Fibroblast of skin of right biceps (primary cell): ENCODE measurements at places on chromosomes 1 and 21.

DNA sequence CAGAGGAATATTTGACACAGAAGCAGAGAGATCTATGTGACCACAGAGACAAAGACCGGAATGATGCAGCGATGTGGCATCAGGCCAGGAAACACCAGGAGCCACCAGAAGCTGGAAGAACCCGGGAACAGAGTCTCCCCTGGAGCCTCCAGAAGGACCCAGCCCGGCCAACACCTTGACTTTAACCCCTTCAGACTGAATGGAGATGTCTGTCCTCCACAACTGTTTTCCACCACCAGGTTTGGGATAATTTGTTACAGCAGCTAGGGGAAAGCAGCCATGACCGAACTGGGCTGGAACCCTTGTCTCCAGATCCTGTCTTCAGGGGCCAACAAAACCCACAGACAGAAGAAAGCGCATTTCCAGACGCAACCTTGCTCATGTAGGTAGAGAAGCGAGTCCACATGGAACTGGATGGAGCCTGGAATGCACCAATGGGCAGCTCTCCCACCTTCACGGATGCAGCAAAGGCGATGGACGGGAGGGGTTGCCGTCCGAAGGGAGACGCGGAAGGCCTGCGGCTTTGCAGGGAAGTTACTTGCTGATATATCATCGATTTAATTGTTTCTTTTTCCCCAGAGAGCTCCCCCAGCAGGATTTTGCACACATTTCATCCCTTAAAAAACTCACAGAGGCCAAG, 396.6 kb downstream of the NPHP4 start:
- no peak for DNase-seq

DNA sequence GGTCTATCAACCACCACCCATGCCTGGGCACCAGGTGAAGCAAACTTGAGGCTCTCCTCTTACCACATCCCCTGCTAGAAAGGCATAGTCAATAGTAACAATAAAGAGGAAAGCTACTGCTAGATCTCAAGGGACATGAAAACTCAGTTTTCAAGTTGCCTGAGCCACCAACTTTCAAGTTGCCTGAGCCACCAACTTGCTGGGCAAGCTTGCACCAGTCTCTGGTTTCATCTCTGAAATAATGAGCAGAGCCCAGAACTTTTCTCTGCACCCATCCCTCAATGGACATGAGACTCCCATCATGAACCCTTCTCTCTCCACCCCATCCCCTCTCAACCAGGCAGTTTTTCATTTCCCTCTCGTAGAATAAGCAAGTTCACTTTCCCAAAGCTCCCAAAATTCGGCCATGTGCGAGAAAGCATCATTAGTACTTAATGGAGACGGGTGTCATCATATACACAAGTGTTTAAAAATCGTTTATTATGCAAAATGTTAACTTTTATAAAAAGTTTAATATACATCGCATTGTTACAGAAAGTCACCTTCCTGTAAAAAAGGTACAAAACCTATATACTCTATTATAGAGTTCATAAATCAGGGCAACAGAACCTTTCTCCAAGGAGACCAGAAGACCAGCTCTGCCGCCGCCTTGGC, 1.7 kb downstream of the ID3 start:
- DNase-seq: no peak

DNA sequence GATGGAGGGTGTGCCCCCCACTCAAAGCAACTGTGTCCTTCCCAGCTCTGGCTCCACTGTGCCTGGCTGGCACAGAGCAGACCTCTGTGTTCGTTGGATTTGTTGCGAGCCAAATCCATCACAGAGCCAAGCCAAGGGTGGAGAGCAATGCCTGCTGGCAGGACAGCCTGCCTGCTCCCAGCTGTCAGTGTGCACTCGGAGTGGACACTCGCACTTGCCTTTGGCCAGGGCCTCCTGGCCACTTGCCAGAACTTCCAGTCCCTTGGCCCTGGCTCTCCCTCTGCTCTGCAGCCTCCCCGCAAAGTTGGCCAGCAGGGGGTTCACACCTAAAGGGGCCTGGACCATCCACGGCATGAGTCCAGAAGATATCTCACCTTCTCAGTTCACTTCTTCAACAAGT, 16.4 kb downstream of the HEYL start:
- no peak for DNase-seq

DNA sequence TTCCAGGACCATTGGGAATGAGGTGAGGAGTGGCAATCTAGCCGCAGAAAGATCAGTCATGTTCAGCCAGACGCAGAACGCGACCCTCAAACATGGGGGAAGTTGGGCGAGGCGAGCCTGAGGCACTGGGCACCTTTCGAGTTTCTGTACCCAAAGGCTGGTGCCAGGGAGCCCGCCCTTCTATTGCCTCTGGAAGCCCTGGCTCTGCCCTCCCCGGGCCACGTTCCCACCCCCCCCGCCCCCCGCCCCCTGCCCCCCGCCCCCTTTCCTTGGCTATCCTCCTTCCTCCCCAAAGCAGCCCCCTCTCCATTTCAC, 2.2 kb upstream of the ZBTB7B start:
- peak; percentile 11 for DNase-seq

GRCh38 chr21:31509194-31510017, 150.1 kb upstream of the SOD1 start:
- peak; percentile 51 for DNase-seq

- DNase-seq: no peak
Measured at GRCh38 chr1:237492359-237492758, 398.4 kb downstream of the ZP4 start.

DNA sequence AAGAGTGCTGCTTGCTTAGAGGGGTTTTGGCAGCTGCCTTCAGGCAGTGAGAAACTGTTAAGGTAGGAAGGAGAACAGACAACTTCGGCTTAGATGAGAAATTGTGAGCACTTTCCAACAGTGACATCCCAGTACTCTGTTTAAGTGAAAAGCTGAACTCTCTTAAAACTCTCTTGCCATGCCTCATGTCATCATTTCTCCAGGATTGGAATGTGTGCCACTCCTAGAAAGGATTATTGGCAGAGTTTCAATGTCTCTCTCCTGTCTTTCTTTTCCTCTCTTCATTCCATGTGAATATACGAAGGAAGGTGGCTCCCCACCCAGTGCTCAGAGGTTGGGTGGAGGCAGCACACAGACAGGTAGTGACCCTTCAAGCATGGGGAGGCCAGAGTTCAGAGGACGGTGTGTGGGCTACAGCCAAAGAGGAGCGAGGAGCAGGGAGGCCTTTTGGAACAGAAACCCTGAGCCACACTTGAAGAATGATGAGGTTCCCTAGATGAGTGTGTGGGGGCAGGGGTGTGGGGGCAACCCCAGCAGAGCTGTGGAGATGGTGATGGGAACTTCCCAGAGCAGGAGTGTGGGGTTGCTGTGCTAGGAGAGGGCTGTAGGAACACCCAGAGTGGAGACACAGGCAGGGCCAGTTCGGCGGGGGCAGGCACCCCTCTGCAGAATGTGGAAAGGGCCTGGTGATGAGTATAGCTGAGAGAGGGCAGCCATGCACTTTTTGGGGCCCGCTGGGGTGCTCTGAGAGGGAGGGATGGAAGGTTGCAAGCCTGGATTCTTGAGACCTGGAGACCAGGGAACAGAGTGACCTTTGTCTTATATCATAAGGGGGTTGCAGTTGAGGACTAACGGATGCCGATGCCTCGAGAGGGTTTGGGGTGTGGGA, 58.8 kb downstream of the GALNT2 start:
- peak; percentile 63 for DNase-seq

- no peak for DNase-seq
Measured at GRCh38 chr1:111404588-111404987, 22.9 kb downstream of the OVGP1 start.
